Activated CD4-positive, alpha-beta T cell treated with anti-CD3 and anti-CD28 coated beads, Interleukin-2, amount 50 U/mL, for 48 hours (primary cell): ENCODE measurements at places on chromosomes 1 and 21.

DNA sequence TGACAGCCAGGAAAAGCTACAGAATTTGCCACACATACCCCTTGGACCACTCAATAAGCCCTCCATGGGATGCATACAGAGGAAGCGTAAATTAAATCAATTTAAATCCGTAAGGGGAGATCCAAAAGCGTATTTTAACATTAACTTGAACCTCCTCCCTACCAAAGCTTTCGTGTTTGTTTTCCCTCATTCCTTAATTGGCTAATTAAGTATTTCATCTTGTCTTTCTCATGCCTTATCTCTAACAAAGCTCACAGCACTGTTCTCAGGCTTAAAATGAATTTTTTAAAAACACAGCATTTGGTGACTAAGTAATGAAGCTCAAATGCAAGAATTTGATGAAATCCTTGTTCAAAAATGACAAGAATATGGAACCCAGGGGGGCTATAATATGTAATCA is 3.1 kb downstream of the PTPN14 start:
- DNase-seq = no peak

DNA sequence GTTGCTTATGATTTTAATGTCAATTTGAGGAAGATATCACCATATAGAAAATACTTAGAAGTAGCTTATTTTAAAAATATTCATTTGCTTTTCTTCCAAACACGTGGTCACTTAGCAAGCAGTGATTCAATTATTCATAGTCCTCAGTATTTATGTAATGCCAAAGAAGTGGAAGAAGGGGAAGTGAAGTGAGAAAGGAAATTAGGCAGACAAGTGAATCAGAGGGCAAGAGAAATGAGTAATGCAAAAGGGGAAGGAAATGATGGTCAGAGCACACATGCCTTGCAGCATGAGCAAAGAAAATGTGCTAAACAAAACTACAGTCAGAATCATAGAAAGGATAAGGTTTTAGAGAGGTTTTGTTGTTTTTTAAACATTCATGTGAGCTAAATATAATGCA is 31.8 kb downstream of the SDCCAG8 start:
- DNase-seq = no peak

DNA sequence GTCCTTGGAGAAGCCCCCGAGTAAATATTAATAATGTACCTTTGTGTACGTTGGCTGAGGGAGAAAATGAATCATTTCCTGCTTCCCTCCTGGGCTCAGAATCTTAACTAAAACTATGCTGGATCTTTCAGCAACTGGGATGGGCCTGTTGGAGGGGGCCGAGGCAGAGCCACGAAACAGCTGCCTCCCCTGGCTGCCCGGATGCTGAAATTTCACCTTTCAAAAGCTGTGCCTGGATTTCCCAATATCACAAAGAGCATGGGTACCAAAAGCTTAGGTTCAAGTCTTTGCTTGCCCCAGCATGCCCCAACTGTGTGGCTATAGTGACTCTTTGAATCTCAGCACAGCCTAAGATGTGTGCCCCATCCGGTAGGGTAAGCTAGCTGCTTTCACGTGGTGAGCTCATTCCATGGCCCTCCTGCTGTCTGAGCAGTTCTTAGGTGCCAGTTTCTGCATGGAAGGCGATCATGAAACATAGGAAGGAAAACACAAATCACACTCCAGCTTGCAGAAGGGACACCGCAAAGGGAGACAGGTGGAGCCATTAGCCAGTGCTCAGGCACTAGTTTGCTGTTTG is 473.5 kb downstream of the PTPRU start:
- DNase-seq = peak; percentile 10

DNA sequence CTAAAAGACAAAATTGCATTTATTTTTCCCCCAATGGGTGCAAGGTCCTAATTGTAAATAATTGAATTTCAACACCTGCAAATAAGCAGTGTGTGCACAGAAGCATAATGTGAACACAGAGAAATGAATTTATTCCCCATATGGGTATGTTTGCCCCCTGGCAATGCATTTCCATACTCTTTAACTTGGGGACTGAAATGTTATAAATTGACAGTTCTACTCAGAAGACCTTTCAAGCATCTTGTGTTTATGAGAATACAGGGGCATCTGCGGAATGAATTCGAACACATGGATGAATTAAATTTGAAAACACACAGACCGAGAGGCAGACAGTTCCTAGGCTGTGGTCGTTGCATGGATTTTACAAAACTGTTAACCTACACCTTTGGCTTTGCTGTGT is 3.5 kb downstream of the PBX1 start:
- no peak for DNase-seq

- DNase-seq = peak; percentile 43
Observed at GRCh38 chr1:167515893-167516321, 2.4 kb downstream of the CD247 start.

DNA sequence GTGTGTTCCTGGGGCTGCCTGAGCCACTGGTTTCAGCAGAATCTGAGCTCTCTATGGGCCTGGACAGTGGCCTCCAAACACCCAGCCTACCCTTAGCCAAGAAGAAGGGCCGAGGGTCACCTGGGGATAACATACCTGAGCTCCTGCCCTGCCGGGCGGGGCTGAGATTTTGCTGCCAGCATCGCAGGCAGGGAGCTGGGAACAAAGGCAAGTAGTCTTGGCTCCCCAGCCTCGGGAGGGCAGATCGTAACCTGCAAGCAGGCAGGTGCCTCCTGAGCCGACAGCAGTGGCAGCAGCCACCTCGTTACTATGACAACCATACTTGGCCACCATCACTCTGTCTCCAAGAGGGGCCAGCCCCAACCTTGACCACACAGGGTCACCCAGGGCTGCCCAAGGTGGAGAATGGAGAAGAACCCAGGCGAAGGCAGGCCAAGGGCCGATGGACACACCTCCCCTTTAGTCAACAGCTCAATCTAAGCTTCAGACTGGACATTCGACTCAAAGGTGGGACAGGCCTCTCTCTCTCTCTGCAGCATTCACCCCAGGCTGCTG is 54.6 kb downstream of the TOMM20 start:
- no peak for DNase-seq

- no peak for DNase-seq
Observed at GRCh38 chr1:174769961-174770549, 229.7 kb upstream of the CACYBP start.

DNA sequence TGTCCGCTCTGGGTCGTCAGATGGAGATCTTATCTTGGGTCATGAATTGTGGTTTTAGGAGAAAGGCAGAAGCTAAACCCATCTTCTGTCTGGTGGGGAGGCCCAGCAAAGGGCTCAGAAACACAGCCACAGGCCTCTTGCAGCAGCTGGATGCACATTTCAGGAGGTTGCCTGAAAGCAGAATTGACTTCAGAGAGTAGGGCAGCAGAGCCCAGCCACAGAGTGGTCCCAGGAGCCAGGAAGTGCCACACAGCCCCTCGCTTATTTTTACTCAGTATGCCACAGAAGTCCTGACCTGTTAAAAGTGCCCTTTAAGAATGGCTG is 8.3 kb upstream of the RIPK4 start:
- DNase-seq = no peak

DNA sequence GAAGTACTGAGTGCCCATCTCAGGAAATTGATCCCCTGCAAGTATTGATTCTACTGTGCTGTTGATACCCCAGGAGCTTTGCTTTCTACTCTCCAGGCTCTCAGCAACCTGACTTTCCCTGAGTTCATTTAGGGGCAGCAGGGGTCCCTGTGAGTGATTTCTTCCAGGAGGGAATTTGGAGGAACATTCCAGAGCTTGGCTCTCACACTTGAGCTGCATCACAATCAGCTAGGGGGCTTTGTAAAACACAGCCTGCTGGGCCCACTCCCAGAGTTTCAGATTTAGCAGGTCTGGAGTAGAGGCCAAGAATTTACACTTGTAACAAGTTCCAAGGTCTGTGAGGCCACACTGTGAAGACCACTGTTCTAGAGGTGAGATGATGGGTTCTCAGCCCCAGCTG is 16.1 kb upstream of the ACTL8 start:
- no peak for DNase-seq

- no peak for DNase-seq
Observed at GRCh38 chr1:46081206-46081605, 51.2 kb downstream of the PIK3R3 start.

GRCh38 chr1:78255846-78256245 is 210.1 kb downstream of the GIPC2 start:
- no peak for DNase-seq

DNA sequence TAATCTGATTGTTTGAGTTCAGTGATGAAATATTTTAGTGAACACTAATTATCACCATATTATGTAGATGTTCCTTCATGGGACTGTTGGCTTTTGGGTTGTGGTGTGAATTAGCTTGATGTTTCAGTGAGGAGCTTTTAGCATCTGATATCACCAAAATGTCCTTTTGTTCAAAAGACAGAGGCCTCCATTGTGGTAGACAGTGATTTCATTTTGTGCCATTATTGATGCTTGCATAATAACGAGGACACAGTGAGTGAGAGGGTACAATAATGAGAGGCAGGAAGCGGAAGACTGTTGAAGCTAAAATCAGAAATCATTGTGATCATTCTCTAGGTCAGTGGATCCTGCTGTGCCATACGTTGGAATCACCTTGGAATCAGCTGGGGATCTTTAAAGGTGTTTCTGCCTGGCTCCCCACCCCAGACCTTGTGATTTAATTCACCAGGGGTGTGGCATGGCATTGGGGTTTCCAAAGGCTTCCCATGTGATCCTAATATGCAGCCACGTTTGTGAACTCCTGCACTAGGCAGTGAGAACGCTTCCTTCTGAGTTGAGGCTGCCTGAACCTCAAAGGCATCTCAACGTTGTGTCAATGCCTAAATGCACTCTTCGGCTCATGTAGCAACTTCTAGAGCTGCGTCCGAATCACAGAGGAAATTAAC is 82.1 kb upstream of the KIF1B start:
- DNase-seq = no peak

GRCh38 chr1:17351598-17352324 is 20.2 kb upstream of the PADI6 start:
- DNase-seq = no peak

DNA sequence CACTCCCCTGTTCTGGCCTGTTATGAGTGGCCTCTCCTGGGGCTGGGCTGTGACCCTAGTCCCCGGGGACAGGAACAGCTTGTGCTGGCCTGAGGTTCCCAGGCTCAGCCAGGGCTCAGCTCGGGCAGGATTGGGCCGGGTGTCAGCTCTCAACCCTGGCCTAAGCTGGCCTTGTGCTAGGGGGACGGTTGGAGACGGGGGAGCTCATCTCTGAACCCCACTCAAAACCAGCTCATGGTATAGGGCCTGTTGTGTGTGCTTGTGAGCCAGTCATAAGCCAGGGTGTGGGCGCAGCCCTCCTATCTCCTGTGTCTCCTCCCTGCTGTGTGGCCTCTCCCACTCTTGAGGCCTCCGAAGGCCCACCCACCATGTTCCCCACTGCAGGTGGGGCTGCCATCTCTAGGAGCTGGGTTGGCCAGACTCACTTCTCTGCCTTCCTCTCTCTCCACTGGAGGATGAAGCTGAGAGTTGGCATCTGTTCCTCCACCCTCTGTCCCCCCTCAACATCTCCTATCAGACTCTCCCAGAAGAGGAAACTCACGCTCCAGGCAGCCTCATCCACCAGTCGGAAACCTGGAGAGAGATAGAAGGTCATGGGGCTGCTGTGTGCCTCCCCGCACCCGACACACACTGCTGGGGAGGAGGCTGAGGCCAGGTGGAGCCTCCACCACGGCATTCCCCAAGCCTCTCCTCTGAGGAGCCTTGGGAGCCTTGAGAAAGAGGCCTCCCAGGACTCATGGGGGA is 1.4 kb downstream of the PEAR1 start:
- no peak for DNase-seq

DNA sequence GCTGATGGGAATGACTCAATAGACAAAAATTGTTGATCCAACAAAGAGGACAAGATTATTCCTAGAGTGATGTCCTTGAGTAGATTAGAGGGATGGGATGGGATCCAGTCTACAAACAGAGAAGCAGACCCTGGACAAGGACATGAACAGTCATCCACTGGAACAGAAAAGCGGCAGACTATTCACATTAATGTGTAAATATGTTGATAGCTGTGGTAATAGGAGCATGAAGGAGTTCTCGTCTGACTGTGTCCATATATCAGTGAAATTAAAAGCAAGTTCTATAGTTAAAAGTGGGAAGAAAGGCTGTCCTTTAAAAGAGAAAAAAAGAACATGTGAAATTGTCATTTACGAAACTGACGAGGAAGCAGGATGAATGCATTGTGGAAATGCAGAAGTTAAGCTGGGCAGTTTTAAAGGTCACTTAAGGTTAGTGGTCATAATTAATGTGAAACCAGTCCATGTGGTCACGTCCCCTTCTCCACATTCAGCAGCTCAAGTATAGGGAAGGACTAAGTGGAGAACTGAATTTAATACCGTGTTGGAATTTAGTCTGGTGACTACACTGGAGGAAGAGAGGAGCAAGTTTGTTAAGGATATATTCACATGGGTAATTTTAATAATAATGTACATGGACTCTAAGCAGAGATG is 62.1 kb downstream of the PIK3R3 start:
- no peak for DNase-seq

GRCh38 chr1:47212636-47213229 is 19.3 kb downstream of the TAL1 start:
- DNase-seq = no peak

DNA sequence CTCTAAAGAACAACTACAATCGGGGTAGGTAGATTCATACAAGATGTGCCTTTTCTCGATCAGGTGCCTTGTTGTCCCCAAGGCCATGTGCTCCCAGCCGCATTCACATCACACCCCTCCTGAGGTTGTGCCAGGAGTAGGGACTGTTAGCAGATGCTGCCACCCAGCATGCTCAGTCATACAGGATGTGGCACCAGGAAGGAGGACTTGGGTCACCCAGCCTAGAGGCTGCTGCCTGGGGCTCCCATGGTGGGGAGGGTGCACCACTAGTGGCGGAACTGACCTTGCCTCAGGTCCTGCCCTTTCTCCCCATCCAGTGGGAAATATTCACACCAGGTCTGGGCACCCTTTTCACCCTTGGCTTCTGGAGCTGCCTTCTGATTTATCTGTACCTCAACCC is 8.3 kb downstream of the TEX35 start:
- DNase-seq = no peak

- DNase-seq = no peak
Observed at GRCh38 chr1:62841587-62842169, 57.7 kb downstream of the ATG4C start.

- DNase-seq = no peak
Observed at GRCh38 chr21:43654806-43655489, 4.3 kb downstream of the HSF2BP start.

DNA sequence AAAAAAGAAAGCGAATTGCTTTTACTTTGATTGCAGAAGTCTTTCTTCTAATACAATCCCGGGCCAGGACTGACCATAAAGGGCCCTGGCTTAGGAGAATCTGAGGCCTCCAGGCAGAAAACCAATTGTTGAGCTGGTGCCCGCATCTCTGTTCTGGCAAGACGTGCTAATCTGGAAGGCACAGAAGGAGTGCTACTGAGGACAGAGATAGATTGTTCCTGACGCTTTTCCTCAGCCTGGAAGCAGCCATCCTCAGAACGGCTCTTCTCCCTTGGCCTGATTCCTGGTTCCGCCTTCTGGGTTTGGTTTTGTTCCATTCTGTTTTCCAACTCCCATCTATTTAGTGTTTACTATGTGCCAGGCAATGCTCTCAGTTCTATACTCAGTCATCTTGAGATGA is 44.8 kb upstream of the SPOCD1 start:
- no peak for DNase-seq
